ENCODE measurements at places on chromosomes 7 and 10. TPM values are rescaled to one million over a fixed set of nuclear protein-coding genes. Genes with fewer than 3 reads are reported as not detected.

DNA sequence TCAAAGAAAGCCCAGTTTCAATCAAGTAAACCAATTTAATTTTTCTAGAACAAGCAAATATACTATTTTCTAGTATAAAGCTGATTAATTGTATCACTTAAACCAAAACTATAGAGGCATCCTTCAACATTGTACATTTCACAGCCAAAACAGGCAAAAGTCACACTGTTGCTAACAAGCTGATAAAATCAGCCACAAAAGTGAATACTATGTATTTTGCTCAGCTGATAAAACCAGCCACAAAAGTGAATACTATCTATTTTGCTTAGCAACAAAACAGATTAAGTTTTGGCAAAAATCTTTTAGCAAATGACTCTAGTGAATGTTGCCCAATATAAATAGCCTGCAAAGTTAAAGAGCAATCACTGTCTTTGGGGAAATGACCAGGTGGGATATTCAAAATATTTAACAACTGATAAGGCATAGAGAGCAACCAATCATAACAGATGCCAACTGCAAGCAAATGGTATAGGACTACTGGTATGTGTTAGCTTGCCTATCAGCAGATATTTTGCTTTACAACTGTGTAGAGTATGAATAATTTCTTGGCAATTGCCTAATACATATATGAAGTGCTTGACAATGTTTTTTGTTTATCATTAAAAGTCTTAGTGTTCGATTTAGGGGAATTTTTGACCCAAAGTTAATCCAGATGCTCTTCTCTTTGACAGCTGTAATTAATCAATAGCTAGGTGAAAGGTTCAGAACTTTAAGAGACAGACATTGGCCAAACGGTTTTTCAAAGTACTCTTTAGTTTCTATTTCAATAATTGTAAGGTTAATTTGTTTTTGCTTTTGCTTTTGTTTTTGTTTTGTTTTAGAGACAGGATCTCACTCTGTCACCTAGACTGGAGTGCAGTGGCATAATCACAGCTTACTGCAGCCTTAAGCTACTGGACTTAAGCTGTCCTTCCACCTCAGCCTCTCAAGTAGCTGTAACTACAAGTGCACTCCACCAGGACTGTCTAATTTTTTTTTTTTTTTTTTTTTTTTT, 44.4 kb upstream of the SP4 start:
- no peak for DNase-seq

Gene FBXL13
- total RNA-seq, result 19.4 TPM

DNA sequence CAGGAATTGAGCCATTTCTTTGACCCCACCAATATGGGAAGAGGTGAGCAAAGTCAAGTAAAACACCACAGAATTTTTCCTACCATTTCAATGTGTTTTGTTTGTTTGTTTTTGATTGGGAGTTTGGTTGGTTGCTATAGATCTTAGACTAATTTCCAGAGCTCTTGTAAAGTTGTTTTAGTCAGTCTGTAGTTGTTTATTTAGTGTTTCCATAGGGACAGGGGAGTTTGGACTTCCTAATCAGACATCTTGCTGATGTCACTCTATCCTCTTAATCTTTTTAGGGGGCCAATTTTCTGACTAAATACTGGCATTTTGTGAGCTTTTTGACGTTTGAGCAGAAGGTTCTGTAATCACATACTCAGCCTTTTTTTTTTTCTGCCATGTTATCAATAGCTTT, 266.9 kb downstream of the ABCA13 start:
- DNase-seq, result peak; percentile 47

Gene AZGP1
- not detected for total RNA-seq

DNA sequence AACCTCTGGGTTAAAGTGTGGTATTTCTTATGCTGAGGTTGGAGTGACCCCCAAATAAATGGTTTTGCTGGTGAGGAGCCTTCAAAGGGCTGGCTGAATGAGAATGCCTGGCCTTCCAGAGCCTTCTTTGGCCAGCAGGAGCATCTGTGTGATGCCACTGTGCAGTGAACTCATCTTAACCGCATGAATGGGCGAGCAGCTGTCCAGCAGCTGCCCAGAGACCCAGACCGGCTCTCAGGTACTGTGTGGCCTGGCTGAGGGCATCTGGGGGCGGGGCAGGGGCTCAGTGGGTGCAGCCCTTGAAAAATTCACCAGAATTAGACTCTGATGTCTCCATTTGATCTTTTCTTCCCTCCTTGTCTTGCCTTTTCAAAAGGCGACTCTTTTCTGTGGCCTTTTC, 59.0 kb downstream of the SYPL1 start:
- DNase-seq, result no peak

Gene TUBAL3
- total RNA-seq, result 0.52 TPM

Gene SLC18A2
- total RNA-seq, result not detected

Gene PAX2
- total RNA-seq, result not detected

Gene EMX2
- total RNA-seq, result not detected

DNA sequence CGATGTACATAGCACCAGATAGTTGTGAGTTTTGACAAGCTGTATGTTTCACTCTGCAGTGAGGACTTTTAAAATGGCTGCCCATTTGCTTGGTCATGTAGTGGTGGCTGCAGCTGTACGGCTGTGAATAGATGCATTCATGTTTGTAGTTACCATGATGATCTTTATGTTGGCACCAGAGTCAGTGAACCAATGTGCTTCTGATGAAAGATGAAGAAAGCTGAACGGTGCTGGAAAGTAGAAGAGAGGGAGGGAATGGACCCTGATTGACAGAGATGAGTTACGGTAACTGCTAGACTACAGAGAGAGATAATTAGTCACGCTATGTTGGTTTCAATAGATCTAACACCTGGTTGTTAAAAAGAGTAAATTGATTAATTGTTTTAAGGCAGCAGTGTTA, 256.8 kb downstream of the CELF2 start:
- DNase-seq, result no peak

- no peak for DNase-seq
These were observed 3.7 kb upstream of the TCTN3 start for GRCh38 chr10:95697429-95697828.

DNA sequence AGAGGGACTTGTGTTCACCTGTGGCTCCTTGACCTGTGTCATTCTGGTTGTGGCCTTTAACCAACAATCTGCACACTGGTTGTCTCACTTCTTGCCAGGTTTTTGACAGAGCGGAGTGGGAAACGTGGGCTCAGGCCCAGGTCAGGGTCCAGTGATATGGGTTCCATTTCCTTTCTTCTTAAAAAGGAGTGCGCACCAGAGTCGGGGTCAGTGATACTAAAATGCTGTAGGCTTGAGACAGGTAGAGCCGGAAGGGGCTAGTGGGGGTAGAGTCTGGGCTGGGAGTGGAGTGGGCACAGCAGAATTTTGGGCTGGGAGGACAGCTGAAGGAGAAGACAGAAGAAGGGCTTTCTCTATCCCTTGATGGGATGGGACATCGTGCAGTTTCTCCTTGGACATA, 61.2 kb downstream of the SH2D4B start:
- DNase-seq, result no peak

Gene VCL
- 225 TPM for total RNA-seq

Gene FMC1
- total RNA-seq, result 12.5 TPM

DNA sequence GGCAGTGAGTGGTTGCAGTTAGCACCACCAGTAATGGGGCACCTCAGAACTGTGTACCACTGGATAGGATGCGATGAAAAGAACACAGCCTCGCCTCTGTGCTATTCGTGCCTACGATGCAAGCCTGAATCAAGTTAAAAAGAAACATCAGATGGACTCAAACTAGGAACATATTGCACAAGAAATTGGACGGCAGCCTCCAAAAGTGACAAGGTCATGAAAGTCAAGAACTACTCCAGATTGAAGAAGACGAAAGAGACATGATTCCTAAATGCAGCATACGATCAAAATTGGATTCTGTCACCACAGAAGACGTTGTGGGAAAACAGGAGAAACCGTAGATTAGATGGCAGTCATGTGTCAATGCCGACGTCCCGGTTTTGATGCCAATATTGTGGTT, 648.1 kb upstream of the FOXK1 start:
- no peak for DNase-seq

- no peak for DNase-seq
These were observed 5.1 kb downstream of the STK31 start for GRCh38 chr7:23715099-23715498.

GRCh38 chr10:93277360-93277759, 203.7 kb downstream of the CYP26A1 start:
- DNase-seq, result no peak

DNA sequence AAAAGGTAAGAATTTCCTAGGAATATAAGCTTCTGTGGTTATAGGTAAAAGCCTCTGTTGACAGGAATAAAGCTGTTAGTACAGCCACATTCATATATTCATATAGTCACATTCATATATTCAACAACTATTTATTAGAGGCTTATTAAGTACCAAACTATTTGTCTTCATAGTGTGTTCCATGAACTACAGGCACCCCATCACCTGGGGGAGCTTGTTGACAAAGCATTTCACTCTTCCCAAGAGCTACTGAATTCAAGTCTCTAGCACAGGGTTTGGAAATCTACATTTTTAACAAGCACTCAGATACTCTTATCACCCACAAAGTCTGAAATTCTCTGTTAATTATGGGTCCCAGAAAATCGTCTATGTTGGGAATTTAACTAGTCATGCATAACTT, 110.6 kb downstream of the RNLS start:
- DNase-seq, result no peak

DNA sequence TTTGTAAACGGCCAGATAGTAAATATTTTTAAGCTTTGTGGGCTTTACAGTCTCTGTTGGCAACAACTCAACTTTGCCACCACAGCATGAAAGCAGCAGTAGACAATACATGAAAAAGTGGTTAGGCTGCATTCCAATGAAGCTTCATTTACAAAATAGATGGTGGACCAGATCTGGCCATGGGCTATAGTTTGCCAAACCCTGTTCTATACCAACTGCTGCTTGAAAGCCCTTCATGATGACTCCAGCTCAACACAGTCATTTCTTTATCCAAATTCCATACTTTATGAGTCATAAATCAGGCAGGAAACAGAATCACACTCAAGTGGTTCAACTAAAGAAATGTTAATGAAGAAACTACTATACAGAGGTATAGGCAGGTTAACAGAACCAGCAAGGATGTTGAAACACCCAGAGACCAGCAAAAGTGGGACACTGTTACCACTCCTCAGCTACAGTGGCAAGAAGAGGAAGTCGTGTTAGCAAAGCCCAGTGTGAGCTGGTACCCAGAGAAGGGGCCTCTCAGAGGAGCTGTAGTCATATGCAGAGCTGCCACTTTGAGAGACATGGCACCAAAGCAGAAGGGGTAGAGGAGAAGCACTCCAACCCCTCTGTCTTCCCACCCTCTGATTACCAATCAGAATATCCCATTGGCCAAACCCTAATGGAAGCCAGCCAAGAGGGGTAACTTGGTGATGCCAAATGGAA, 72.5 kb downstream of the PRLHR start:
- peak; percentile 97 for DNase-seq

Gene TMEM213
- total RNA-seq, result not detected

- DNase-seq, result no peak
These were observed 124.0 kb downstream of the IQUB start for GRCh38 chr7:123410273-123410904.

DNA sequence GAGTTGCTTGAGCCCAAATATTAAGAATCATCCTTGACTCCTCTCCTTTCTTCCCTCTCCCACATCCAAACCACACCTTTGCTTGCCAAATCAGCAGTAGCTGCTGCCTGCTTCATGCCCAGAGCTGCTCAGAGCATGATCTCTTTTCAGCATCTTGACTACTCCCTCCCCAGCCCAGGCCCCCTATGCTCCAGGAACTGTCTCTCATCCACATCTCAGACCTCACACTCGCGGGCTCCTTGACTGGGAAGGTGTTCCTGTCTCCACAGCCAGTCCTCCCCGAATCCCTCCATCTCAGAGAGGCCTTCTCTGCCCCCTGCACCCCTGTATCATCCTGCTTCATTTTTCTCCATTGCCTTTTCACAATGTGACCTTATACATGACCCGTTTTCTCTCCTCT, 157.0 kb downstream of the DNAJB6 start:
- DNase-seq, result no peak

GRCh38 chr7:25318047-25318446, 89.8 kb upstream of the NPVF start:
- DNase-seq, result no peak

- no peak for DNase-seq
These were observed 55.3 kb downstream of the ZMIZ1 start for GRCh38 chr10:79124066-79124465.

- DNase-seq, result no peak
These were observed 118.7 kb upstream of the GDF10 start for GRCh38 chr10:47181052-47181849.

GRCh38 chr7:121604627-121605316, 208.7 kb upstream of the FAM3C start:
- DNase-seq, result no peak

- no peak for DNase-seq
These were observed 209.5 kb downstream of the JCAD start for GRCh38 chr10:29849886-29850285.

GRCh38 chr10:18350340-18350739, 210.1 kb downstream of the CACNB2 start:
- no peak for DNase-seq

Gene PON1
- not detected for total RNA-seq

DNA sequence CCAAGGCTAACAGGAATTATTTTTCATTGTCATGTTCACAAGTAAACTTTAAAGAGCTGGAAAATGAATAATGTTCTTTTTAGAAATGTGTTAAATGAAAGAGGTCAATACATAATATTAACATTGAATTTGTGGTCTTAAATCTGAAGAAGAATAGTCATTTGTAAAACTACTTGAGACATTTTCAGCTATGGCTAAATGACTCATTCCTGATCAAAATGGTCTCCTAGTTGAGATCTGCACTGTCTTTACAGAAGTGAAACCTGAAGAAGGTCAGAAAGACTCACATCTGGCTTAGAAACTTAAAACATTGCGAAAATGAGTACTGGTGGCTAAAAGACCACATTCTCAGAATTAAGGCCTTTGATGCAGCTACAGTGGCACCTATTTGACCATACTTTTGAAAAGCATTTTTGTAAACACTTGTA, 5.9 kb downstream of the PIK3CG start:
- DNase-seq, result no peak

DNA sequence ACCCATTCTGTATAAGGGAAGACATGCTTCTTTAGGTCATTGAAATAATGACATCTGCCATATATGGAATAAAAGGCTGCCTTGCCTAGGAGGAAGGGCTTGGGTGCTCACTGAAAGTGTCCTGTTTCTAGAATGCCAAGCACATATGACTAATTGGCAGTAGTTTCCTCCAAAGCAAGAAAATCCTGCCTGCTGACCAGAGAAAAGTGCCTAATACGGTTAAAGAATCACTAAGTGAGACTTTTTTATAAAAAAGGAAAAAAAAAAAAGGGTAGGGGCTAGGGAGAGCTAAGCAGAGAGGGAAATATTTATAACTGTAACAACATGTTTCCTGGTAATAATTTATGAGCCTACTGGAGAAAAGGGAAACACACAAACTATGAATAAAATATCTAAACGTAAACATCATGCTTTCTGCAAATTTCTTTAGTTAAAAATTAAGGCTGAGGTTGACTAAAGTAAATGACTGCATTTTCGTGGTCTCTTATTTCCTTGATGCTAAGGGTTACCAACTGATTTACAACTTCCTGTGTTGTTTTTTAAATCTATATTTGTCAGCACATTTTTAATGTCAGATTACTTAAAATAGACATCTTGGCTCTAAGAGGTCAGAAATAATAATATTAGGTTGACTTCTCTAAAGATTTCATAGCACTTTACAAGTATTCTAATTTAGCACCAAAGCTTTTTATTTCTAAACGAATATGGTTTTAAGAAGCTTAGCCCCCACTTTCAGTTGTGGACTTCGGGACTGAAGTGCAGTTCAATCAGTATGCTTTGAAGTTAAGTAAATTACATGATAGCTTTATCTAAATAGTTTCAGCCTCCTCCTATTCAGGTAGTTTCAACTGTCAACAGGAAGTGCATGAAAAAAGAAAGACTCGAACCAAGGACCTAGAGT, 89.6 kb downstream of the CABCOCO1 start:
- peak; percentile 78 for DNase-seq
